Activated T-helper 17 cell treated with anti-CD3 and anti-CD28 coated beads, Interleukin-2, amount 50 U/mL, for 72 hours (primary cell): ENCODE measurements at places on chromosomes 13 and 19. TPM values are rescaled to one million over a fixed set of nuclear protein-coding genes. Genes with fewer than 3 reads are reported as not detected.

GRCh38 chr19:2569596-2570465 is 93.9 kb downstream of the GADD45B start:
- ATAC-seq: no peak

- ATAC-seq: no peak
Measured at GRCh38 chr13:80755910-80756309, 415.0 kb upstream of the SPRY2 start.

- ATAC-seq: peak; percentile 81
Measured at GRCh38 chr19:8363803-8364771, at the start of gene ANGPTL4. Gene ANGPTL4, plus strand, starts transcription at chr19:8364155. Its CDS starts 167 bp downstream, at chr19:8364322.

- no peak for ATAC-seq
Measured at GRCh38 chr13:68995972-68996667, 1111.5 kb upstream of the ATXN8OS start.

DNA sequence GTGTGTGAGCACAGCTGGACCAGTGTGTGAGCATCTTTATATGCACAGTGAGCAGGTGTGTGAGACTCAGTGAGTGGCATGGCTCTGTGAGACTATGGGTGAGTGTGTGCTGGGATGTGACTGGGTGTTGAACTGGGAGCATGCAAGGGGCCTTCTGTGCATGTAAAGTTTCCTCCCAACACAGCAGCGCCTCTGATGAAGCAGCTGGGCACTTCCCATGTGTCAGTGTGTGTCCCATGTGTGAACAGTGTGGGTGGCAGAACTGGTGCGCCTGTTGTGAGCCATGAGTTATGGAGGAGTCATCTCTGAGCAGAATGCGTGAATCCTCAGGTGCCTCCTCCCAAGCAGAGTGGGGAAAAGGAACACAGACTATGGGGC is 24.1 kb downstream of the LGALS16 start:
- peak; percentile 71 for ATAC-seq

GRCh38 chr13:41018602-41018948 is 541 bp downstream of the ELF1 start:
- no peak for ATAC-seq

- ATAC-seq: no peak
Measured at GRCh38 chr13:20553311-20553710, 13.6 kb upstream of the IFT88 start.

DNA sequence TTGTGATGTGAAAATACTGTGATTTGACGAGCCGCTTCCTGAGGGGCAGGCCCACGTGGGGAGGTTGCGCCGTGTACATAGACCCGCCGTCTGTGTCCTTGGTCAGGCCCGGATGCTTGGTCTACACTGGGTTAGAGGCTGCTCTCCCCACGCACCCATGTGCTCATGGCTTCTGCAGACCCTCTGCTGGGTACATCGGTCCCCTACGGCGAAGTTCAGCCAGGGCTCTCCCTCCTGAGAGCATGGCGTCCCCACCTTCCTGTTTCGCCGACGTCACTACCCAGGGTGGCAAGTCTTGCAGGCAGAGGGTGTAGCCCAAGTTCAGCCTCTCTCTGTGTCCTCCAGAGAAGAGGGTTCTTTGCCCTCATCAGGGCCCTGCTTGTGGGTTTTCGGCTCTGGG is 11.0 kb downstream of the COMP start:
- no peak for ATAC-seq

DNA sequence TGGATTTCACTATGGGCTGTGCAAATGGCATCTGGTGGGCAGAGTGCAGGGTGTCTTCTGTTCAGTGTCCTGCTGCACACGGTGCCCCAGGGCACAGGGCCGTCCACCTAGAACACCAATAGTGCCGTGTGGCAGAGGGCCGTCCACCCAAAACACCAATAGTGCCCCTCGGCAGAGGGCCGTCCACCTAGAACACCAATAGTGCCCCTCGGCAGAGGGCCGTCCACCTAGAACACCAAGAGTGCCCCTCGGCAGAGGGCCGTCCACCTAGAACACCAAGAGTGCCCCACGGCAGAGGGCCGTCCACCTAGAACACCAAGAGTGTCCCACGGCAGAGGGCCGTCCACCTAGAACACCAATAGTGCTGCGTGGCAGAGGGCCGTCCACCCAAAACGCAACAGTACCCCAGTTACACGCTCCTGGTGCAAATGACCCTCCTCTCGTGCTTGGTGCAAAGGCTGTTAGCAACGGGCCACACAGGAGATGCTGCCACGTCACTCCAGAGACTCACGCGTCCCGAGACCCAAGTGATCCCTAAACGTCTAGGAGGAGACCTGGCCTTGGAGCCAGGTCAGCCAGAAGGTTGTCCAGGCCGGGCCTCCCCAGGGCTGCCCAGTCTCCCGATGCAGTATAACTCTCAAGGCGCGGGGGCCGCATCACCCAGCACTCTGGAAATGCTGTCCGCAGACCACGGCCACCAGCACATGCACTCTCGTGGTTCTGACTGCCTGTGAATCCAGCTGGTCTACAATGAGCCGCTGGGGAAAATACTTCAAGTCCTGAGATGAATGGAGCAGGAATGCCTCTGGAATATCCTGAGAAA is 51.5 kb downstream of the RASA3 start:
- ATAC-seq: no peak

GRCh38 chr13:24148414-24149235 is 11.9 kb upstream of the SPATA13 start:
- ATAC-seq: peak; percentile 78

DNA sequence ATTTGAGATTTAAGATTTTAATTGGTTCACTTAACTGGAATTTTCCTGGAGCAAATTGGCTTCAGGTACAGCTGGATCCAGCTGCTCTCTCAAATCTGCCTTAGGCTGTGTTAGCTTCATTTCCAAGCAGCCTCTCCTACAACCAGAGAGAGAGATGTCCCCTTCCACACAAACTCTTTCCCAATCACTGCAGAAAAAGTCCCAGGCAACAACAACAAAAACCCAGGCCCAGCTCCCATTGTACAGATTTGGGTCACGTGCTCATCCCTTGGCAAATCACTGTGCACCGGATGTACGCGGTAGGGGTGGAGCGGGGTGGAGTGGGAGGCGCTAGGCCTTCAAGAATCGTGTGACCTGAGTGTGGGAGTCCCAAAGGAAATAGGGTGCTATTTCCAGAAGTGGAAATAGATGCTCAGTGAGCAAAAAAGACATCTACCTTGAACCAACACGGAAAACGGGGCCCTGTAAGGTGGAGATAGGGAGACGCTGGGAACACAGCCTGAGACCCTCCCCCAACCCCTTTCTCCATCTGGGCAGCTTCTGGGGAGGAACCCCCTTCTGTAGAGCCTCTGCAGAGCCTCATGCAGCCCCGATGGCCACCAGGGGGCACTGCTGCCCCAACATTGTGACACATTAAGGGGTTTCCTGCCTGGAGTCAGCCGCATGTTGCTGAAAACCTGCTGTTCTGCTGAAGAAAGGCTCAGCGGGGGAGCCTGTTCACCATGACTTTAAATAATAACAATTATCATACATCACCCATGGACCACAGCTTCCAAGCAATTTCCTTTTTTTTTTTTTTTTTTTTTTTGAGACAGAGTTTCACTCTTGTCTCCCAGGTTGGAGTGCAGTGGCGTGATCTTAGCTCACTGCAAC is 25.4 kb downstream of the HPN start:
- peak; percentile 96 for ATAC-seq

DNA sequence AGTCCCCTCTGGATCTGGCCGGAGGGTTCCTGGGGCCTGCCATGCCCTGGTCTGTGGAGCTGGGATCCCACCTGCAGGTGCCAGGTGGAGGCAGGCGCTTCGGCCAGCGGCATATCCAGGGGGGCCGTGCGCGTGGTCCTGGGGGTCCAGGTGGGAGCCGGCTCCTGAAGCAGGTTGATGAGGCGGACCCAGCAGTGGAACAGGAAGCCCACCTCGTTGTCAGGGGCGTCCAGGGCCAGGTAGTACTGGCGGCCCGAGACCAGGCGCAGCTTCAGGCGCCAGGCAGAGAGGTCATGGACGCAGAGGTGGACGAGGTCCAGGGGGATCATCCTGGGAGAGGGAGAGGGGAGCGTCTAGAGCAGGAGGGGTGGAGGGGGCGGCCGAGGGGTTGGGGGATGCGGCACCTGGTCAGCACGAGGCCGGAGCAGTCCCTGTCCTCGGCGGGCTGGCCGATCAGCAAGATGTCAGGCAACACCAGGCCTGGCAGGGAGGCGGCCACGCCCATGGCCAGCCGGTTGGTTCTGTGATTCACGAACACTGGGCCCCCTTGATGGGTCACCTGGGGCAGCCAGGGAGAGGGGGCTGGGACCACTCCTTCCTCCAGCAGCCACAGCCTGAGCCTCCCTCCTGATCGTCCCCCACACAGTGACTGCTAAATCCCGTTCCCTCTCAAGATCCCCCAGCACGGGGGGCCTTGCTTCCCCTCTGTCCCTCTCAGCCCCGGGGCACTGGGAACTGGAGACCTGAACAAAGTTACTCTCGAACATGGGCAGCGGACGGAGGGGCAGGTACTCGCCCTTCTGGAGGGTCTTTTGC is 678 bp downstream of the GARIN5B start:
- no peak for ATAC-seq

DNA sequence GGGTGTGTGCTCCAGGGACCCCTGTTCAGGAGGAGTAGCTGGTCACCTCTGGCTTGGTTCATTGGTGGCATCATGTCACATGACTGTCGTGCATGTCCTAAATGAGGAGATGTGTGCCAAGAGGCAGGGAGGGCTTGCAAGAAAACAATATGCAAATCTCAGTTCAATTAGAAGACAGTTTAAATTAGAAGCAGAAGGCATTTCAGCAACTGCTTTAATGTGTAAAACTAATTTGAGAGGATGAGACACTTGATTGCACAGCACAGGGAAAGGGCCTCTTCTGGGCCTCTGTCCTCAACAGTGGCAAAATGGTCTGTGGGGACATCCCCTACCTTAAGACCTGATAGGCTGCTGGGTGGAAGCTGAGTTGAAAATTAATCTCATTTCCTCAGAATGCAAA is 54.6 kb downstream of the SPATA13 start:
- ATAC-seq: no peak

- ATAC-seq: no peak
Measured at GRCh38 chr19:13428352-13428751, 77.9 kb downstream of the CACNA1A start.

DNA sequence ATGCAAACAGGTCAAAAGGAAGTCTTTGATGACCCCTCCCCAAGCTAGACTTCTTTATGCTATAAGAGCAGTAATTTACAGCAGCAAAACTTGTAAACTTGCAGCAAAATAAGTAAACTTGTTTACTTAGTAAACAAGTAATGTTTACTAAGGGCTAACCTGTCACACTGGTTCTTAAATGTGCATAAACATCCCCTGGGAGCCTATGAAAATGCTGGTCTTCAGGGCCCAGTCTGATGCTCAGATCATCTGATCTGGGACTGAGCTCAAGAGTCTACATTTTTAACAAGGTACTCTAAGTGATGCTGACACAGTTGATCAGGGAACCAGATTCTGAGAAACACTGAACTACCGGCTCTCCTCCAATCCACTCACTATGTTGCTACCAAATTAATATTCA is 53.4 kb downstream of the MTMR6 start:
- no peak for ATAC-seq

DNA sequence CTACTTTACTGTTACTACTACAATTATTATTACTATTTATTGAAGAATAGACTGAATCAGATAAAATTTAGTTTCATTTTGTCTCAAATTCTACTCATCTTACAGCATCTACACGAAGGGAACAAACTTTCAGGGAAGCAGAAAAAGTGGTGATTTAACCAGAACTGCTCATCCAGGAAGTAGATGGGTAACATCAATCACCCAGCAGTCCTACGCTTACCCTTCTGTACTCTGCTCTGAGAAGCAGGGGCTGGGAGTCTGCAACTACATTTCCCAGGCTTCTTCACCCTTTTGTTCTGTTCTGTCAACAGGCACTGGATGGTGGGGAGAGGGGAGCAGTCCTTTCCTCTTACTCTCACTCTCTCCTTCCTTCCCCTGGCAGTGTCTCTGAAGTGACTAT is 31.4 kb upstream of the GGACT start:
- peak; percentile 76 for ATAC-seq

GRCh38 chr13:109998684-109999533 is 212.5 kb upstream of the IRS2 start:
- ATAC-seq: no peak

- peak; percentile 97 for ATAC-seq
Measured at GRCh38 chr19:7337380-7338194, 11.2 kb upstream of the ARHGEF18 start.

The FBXO17 gene
- 0.21 TPM for total RNA-seq

The LRG1 gene
- 0.93 TPM for total RNA-seq

The PTGER1 gene
- 0.17 TPM for total RNA-seq

The SCEL gene
- not detected for total RNA-seq

The PABPC3 gene
- 0.32 TPM for total RNA-seq

The ZNF444 gene
- 29.2 TPM for total RNA-seq

The ZNF700 gene
- total RNA-seq: 12.2 TPM

The KMT5C gene
- total RNA-seq: 25.3 TPM

The CPB2 gene
- total RNA-seq: not detected

The CEACAM16 gene
- not detected for total RNA-seq

The MBD3L3 gene
- total RNA-seq: not detected
